ENCODE measurements at places on chromosomes 12 and 14.

DNA sequence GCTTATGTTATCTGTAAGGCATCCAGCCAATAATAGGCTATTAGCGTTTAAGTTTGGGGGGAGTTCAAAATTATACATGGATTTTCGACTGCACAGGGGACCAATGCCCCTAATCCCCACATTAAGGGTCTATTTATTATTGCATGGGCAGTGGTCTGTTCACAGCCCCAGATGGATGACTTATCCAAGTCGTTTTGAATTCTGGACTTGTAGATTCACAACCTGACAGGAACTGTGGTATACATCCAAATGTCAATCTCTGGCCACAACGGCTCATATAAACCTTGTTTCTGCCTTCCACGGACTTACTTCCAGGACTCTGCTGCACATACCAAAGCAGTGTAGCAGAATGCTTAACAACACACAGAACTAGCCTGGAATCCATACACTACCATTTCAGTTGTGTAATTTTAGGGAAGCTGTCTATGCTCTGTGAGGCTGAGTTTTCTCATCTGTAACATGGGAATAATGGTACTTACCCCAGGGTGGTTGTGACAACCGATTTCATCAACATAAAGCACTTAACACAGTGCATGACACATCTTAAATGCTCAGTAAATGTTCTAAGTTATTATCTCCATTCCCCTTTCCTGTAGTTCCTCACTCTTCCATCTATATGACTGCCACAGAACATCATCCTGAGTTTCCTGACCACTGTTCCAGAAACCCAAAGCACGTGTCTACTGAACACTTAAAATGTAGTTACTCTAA, 3.7 kb downstream of the DDX24 start:
- no peak for DNase-seq

- DNase-seq: no peak
These were observed 400 bp upstream of the PRIMA1 start for GRCh38 chr14:93788543-93789227.

DNA sequence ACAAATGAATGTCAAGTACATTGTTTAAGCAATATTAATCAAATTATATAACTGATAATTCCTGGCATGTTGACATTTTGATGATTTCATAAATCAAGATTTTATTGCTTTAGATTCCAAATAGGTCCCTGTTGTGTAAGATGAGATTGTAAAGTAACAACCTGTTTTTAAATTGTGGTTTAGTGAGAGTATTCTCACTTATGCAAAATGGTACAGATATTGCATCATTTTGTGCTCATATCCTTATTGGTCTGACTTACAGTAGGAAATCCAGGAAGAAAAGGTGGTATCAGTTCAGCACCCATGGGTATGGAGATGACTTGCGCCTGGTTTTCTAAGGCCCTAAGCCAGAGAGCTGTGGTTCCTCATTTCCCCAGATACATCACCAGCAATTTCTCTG, 165.5 kb downstream of the KIF21A start:
- DNase-seq: peak; percentile 2

DNA sequence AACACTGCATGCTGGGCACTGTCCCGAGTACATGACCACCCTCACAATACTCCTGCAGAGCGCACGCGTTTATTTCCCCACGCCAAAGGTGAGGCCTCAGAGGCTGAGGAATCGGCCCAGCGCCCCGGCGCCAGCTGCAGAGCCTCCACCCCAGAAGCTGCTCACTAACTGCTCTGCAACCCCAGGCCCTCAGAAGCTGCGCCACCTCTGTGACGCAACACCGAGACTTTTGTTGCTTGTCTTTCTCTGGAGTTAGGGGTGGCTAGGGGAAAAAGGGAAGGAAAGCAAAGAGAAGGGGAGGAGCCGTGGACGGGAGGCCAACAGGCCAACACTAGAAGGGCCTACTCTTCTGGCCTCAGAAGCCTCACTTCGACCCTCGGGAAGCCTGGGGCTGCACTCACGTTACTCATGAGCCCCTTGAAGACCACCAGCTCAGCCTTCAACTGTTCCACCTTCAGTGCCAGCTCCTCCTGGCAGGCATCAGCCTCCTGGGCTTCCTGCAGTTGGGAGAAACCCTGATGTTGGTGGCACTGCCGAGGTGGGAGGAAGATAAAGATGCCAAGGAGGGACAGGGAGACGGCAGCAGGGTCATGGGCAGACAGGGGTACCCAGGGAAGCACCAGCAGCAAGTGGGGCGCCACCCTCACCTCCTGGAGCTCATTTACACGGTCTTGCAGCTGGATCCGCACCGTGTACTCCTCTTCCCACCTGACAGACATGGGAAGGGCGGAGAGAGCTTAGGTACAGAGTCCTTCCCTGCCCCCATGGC, 5.4 kb downstream of the IFFO1 start:
- no peak for DNase-seq

DNA sequence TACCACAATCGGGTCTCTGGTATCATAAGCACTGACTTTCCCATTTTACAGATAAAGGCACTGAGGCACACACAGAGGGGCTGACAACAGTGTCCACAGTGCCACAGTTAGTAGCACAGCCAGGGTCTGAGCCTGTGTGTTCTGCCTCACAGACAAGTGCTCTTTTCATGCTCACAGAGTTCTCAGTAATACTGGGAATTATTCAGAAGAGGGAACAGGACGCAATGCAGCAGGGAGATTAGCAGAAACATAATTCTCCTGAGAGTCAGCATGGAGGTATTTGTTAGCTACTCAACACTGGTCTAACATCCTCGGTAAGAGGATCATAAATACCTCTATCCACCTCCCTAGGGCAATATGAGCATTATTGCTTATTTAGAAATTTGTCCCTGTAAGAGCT, 219.3 kb upstream of the EEA1 start:
- DNase-seq: no peak

DNA sequence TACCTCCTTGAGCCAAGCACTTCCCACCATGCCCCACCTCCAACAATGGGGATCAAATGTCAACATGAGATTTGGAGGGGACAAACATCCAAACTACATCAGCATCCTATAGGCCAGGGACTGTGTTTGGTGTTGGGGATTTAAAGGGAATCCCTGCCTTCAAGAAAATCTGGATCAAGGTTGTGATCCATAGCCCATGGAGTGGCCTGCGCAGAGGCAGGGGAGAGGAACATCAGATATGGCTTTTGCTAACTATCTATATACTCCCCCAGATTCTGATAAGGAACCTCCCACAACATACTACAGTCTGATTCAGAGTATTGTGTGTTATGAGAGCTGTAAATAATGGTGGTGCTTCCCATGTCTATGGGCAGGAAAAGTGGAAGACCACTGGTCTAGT, 5.1 kb downstream of the KIF5A start:
- DNase-seq: no peak
